ENCODE measurements at places on chromosomes 11 and 22.

DNA sequence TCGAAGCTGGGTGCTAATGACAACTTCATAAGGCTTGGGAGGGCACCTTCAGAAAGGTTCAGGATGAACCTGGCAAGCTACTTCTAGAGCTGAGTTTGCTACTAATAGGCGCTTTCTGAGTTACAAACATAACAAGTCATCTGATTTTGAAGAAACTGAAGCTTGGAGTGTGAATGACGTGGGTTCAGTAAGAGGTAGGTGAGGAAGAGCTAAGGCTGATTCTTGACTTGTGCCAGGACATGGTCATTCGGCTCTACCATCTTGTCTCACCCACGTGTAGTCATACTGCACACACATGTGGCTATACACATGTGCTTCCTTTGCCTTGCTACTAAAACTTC, 56.4 kb downstream of the SWAP70 start:
- DNase-seq: no peak

- DNase-seq: no peak
Measured at GRCh38 chr22:37207981-37208380, 4.3 kb downstream of the SSTR3 start.

DNA sequence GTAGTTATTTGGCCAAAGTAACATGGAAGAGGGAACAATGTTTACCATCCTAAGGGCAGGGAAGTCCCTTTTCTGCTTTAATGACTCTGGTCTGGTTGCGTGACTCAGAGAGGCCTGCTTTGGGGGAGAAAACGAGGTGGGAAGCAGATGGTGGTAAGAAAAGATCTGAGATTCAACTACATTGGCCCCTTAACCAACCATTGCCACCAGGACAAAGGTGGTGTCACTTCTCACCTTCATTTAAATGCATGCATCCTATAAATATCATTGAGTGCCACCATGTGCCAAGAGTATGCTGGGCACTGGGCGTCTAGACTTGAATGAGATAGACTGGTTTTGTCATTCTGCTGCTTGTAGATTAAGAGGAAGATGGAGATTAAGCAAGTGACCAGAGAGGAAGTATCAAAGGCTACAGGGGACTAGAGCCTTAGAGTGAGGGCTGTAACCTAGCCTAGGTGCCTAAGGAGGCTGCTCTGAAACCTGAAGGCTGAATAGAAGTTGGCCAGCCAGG, 3.6 kb upstream of the SORL1 start:
- DNase-seq: no peak

- DNase-seq: no peak
Measured at GRCh38 chr11:7473717-7474116, 11.6 kb upstream of the OLFML1 start.

DNA sequence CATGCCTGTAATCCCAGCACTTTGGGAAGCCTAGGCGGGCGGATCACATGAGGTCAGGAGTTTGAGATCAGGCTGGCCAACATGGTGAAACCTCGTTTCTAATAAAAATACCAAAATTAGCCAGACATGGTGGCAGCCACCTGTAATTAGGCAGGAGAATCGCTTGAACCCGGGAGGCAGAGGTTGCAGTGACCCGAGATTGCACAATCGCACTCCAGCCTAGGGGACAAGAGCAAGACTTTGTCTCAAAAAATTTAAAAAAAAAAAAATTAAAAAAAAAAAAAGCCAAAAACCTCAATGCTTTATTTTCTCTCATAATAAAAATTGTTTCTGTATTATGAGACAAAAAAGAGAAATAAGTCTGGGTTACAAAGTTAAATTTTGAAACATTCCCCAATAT, 54.2 kb downstream of the RDX start:
- no peak for DNase-seq

GRCh38 chr22:37485395-37486223, 575 bp downstream of the MFNG start:
- no peak for DNase-seq

- DNase-seq: no peak
Measured at GRCh38 chr22:19180740-19181410, 2.3 kb upstream of the SLC25A1 start.

- DNase-seq: no peak
Measured at GRCh38 chr22:25655371-25655935, 86.5 kb upstream of the MYO18B start.

- DNase-seq: no peak
Measured at GRCh38 chr11:67410369-67410831, 5.1 kb upstream of the CARNS1 start.

DNA sequence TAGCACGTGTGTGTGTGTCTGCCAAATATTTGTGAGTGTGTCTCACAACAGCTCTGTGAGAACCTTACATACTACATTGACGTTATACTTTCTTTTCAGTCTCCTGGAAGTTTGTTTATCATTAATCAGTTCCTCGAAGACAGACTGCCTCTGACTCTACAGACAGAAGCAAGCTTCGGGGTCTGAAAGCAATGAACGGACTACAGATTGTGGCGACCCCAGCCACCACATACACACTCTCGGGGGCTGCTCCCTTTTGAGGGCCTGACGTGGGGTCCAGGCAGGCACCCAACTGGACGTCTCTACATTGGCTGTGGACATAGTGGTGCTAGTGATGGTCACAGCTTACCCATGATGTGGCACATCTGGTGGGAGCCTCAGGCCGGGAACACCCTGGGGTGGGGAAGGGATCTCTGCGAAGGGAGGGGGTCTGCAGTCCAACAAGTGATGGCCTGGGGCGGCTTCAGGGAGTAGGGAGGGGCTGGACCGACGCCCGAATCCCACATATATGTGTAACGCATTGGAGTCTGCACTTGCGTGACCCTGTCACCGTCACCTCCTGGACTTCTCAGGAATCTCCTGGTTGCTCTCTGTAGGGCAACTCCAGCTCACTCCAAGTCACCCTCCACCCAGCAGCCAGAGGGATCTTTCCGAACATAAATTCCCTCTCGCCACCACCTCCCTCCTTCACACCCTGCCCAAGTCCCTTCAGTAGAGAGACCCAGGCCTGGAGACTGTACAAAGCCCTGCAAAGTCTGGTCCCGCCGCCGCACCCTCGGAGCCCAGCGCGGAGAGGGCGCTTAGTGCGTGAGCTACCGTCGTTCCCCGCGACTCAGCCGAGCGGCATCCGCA, 30.4 kb upstream of the TRIM29 start:
- DNase-seq: no peak

DNA sequence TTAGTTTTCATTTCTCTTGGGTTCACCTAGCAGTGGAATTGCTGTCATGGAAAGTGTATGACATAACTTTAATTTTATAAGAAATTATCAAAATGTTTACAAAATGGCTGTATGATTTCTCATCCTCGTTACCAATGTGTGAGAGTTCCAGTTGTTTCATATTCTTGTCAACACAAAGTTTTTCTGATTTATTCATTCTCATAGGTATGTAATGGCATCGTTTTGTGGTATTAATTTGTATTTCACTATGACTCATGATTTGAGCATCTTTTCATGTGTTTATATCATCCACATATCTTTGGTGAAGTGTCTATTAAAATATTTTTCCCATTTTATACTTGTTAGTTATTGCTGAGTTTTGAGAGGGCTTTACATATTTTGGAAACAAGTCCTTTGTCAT, 5.5 kb downstream of the FAM111B start:
- no peak for DNase-seq

DNA sequence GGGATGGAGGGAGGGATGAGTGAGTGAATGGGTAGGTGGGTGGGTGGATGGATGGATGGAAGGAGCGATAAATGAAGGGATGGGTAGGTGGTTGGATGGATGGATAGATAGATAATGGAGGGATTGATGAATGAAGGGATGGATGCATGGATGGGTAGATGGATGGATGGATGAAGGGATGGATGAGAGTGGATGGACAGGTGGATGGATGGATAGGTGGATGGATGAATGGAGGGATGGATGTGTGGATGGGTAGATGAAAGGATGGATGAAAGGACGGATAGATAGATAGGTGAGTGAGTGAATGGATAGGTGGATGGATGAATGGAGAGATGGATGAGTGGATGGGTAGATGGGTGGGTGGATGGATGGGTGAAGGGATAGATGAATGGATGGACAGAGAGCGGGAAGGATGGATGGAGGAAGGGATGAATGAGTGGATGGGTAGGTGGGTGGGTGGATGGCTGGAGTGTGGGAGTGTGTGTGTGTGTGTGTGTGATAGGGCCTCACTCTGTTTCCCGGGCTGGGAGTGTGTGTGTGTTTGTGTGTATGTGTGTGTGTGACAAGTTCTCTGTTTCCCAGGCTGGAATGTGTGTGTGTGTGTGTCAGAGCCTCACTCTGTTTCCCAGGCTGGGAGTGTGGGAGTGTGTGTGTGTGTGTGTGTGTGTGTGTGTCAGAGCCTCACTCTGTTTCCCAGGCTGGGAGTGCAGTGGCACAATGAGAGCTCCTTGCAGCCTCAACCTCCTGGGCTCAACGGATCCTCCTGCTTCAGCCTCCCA, 2.1 kb upstream of the PRR33 start:
- DNase-seq: no peak

- no peak for DNase-seq
Measured at GRCh38 chr22:17853073-17853472, 78.8 kb upstream of the BID start.

DNA sequence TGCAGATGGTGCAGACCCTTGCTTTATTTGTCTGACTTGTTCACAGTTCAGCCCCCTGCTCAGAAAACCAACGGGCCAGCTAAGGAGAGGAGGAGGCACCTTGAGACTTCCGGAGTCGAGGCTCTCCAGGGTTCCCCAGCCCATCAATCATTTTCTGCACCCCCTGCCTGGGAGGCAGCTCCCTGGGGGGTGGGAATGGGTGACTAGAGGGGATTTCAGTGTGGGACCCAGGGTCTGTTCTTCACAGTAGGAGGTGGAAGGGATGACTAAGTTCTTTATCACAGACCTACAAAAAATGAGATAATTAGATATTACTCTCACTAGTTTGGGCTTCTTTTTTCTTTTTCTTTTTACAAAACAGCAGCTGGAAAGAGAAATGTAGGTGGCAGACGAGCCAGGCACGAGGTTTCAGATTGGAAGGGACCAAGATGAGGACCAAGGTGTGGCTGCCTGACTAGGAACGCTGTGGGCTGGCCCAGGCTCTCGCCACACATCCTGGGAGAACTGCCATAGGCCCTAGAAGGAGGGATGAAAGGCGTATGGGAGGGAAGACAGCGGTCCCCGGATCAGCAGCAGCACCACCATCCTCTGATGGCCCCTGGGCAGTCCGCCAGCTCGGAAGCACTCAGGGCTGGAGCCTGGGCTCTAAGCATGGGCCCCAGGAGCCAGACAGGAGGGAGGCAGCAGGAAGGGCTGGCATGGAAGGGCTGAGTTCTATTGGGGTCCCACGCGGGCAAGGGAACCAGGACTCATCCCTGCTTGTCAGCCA, 14.2 kb downstream of the TXN2 start:
- no peak for DNase-seq

- DNase-seq: no peak
Measured at GRCh38 chr22:45441138-45441537, 27.6 kb downstream of the RIBC2 start.

DNA sequence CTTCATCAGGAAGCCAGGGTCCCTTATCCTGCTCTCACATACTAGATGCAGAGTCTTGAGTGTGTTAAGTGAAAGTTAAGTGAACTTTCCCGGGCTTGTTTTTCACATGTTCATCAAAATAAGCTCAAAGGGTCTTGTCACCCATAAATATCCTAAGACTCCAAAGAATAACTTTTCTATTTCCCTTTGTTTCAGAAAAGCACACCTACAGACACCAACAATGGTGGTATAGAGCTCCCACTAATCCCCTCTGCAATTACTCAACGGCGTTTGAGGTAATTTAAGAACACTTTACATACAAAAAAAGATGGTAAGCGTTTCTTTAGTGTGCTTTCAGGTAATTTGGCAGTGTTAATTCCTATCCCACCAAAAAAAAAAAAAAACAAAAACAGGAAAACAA, 2.5 kb downstream of the PRR14L start:
- DNase-seq: no peak

GRCh38 chr22:19067696-19068348, 54.4 kb downstream of the DGCR2 start:
- no peak for DNase-seq

- DNase-seq: no peak
Measured at GRCh38 chr11:12170984-12171383, 60.6 kb downstream of the MICAL2 start.

- DNase-seq: no peak
Measured at GRCh38 chr11:12272821-12273617, 104.4 kb upstream of the PARVA start.

- no peak for DNase-seq
Measured at GRCh38 chr11:76207642-76208401, 1.5 kb upstream of the WNT11 start.

GRCh38 chr11:118635237-118635591, 27.8 kb downstream of the PHLDB1 start:
- DNase-seq: no peak

DNA sequence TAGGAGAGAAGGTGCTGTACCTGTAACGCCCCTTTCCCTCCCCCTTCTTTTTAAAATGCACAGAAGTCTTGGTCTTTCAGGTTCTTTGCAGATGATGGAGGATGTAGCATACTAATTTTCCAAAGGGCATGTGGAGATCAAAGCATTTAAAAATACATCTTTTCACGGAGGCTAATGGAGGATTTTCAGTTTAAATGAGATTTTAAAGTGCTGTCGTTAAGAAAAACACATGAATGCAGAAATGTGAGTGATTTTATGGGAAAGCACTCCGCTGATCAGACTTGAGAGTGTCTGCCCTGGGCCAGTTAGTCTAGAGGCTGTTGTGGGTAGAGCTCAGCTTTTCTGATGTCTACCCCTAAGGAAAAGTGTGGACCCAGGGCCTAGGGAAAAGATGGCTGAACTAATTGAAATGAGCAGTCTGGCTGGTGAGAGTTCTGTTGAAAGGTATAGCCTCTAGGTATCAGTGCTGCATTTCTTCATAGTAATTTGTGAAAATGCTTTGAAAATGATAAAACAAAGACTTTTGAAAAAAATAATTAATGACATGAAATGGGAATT, 2.5 kb downstream of the AMOTL1 start:
- no peak for DNase-seq

DNA sequence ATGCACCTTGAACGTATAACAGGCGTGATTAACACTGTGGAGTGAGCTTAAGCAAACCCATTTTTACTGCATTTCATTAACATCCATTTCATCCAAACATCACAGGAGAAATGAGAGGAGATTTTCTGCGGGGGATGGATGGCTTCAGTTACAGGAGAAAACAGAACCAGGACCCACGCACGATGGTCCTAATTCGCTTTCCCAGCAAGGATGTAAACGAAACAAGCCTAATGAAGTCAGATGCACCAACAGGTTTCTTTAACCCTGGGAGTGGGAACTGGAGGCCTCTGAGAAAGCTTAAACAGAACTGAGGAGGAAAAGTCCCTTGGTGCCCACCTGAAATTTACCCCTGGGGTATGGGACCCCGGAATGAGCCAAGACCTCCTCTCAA, 2.7 kb downstream of the CADM1 start:
- no peak for DNase-seq

DNA sequence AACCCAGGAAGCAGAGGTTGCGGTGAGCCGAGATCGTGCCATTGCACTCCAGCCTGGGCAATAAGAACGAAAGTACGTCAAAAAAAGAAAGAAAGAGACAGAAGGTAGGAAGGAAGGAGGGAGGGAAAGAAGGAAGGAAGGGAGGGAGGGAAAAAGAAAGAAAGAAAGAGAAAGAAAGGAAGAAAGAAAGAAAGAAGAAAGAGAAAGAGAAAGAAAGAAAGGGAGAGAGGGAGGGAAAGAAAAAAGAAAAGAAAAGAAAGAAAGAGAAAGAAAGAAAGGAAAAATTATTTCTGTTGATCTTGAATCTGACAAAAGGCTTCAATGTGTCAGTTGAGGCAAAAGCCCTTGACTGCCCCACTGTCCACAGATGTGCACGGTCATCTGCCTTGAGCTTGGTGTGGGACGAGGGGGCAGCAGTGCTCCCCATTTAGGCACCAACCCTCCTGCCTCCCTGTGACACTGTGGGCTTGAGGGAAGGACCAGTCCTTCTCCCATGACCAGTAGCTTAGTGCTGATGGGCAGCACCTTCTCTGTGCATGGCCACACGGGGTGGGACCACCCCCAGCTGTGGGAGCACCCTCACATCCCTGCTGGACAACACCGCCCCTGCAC, 24.4 kb downstream of the KCTD17 start:
- no peak for DNase-seq

All from esophagus squamous epithelium (tissue), 5 donors.